ENCODE measurements at places on chromosomes 3 and 15.

GRCh38 chr3:16404349-16404895 is 109.1 kb downstream of the RFTN1 start:
- no peak for DNase-seq

- DNase-seq: no peak
These were observed 170.4 kb upstream of the LPP start for GRCh38 chr3:187983484-187984124.

GRCh38 chr3:128487538-128487812 is 5.5 kb downstream of the GATA2 start:
- no peak for DNase-seq

- DNase-seq: no peak
These were observed 667.4 kb downstream of the NTRK3 start for GRCh38 chr15:87589134-87589533.

DNA sequence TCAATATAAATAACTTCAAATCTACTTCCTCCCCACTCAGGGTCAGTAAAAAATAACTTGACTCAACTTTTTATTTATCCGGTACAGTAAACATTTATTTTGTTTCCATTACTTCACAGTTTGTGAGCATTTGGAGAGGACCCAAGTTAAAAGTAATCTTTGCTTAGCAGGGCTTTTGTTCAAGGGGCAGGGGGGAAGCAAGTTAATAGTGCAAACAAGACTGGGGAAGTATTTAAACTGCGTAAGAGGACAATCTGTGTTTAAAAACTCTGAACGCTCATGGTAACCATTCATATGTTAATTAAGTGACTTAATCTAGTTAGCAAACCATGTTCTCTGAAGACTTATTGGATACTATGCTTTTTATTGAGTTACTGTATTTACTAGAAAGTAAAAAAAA is 346.2 kb downstream of the SLC9A9 start:
- DNase-seq: no peak

- no peak for DNase-seq
These were observed 12.0 kb downstream of the TRPM1 start for GRCh38 chr15:31089368-31090047.

DNA sequence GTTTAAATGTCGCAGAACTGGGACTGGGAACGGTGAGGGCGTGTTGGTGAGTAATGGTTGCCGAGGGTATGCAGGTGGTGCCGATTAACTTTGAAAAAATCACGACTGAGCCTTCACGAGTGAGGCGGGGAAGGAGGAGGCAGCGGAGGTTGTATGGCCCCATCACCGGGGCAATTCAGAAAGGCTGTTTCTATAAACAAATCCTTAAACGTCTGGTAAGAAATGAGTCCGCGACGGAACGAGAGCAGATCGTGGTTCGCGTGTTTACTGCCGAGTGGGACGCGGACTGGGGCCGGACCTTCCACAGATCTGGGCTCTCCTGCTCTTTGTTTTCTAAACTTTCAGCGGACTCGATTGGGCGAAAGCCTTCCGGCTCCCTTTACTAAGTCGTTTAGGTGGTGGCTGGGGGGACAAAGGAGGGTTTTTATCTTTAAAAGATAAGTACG is 2.7 kb downstream of the IGF1R start:
- no peak for DNase-seq

DNA sequence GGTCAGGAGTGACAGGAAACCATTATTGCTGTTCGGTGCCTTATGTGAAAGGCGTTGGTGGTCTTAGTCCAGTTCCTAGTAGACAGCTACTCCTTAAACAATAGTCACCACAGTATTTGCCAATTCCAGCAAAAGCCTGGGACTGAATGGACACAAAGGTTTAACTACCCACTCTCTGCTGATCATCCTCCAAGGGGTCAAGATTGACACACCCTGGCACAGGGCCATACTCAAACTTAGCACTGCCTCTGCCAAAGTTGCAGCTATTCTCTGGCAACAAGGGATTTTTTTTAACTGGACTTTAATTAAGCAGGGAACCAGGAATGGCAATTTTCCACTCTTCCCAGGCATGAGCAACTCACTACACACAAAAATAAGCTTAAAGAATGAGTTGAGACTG is 193.9 kb downstream of the NLGN1 start:
- DNase-seq: no peak
